Muscle of leg (tissue), 16 donors: ENCODE measurements at places on chromosomes 1 and 21. TPM values are rescaled to one million over a fixed set of nuclear protein-coding genes. Genes with fewer than 3 reads are reported as not detected.
A peak's percentile ranks its signal among the peaks of the same experiment; 100 is the strongest.

DNA sequence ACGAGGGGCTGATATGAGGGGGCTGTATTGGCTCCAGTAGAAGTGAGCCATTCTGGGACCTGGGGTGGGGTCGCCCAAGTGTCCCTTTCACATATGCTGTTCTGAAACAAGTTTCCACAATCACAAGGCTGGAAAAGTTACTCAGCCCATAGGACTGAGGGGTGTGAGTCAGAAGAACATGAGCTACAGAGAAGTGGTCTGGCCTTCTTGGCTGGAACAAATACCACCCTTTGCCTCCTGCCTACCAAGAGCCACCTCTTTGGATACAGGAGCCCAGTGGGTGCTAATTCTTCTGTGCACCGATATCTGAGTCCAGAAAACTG lies 42.4 kb downstream of the MEF2D start:
- DNase-seq, result no peak

DNA sequence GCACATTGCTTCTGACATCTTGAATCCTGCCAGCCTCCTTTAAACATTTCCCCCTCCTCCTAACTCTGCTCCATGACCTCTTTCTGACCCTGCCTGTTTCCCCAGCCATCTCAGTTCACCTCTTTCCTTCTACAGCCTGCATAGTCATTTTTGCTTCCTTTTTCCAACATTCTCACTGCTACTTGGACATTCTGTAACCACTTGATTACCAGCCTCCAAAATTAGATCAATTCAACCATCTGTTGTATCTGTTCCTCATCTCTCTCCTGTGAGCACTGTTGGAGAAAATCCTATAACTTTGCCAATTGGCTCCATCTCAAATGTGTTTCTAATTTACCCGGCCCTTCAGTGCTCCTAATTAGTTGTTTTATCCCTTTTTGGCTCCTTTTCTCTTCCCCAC lies 27.5 kb upstream of the GPR88 start:
- peak; percentile 40 for DNase-seq

- no peak for DNase-seq
Observed at GRCh38 chr1:82706741-82707140, 906.0 kb downstream of the ADGRL2 start.

GRCh38 chr1:173202424-173203145 lies 4.5 kb downstream of the TNFSF4 start:
- peak; percentile 80 for DNase-seq

GRCh38 chr21:37458669-37459276 lies 92.2 kb downstream of the DYRK1A start:
- no peak for DNase-seq

- no peak for DNase-seq
Observed at GRCh38 chr1:29696656-29697390, 460.5 kb downstream of the PTPRU start.

TMEM200B gene
- 10.1 TPM for total RNA-seq

GRCh38 chr1:28002600-28002999 lies 42.8 kb downstream of the XKR8 start:
- no peak for DNase-seq

CTSE gene
- total RNA-seq, result 0.09 TPM

- DNase-seq, result no peak
Observed at GRCh38 chr1:182715531-182715930, 31.1 kb upstream of the RGS8 start.

DNA sequence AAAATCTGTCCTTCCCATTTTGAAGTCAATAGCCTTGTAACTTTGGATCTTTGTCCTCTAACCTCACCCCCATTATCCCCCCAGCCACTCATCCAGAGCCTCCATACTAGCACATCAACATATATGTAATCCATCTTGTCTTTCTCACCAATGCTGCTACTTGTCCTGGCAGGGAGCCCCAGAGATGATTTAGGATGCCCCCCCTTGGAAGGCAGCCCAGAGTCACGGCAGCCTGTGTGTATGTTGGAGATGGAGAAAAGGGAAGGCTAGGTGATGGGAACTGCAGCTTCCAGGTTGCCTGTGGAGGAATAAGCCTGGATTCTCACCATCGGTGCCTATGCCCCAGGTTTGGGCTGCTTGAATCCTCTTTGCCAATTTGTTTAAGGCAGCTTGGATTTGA lies 51.7 kb upstream of the SCMH1 start:
- no peak for DNase-seq

DNA sequence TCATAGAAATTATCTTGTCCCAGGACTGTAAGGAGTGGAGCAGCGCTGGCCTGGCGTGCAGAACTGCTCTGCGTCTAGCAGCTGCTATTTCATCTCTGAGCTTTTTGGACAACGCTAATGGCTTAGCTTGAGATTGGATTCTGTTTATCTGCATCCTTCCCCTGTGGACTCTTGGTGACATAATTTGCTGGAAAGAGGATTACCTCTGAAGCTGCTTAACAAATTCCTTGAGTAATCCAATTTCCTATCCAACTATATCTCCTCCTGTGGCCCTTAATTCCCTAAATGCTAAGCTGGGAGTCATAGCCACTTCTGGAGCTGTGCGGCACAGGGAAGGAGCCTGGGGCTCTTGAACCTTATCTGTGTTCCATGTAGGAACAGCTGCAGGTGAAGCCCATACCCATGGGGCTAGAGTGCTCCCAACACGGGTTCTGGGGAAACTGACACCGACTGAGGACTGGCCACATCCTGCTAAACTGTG lies 43.2 kb downstream of the IL6R start:
- peak; percentile 95 for DNase-seq

DNA sequence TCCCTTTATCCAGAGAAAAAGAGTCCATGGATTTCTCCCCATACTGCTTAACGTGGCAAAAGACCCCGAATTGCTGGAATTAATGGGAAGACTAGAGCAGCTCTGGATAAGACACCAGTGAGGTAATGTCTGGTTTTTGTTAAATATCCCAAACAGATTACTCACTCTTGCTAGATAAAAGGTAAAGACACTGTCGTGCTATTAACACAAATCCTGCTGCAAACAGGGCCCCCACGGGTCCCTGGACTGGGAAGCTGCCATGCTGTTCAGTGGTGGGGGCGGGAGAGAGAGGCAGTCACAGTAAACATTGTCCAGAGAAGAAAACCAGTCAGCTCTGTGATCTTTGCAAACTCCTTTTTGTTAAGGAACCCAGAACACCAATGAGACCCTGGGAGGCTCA lies 15.2 kb upstream of the SRP9 start:
- DNase-seq, result peak; percentile 88

- DNase-seq, result no peak
Observed at GRCh38 chr1:116538544-116538943, 32.3 kb downstream of the CD58 start.

MROH7 gene
- 4.3 TPM for total RNA-seq

GRCh38 chr1:150763018-150763417 lies 2.6 kb downstream of the CTSS start:
- DNase-seq, result no peak

RYR2 gene
- total RNA-seq, result 2.3 TPM

KRTAP13-2 gene
- not detected for total RNA-seq

GRCh38 chr1:85109475-85109874 lies 61.2 kb upstream of the MCOLN3 start:
- DNase-seq, result peak; percentile 77
